Naive thymus-derived CD4-positive, alpha-beta T cell (primary cell): ENCODE measurements at places on chromosomes 12 and 14. TPM values are rescaled to one million over a fixed set of nuclear protein-coding genes. Genes with fewer than 3 reads are reported as not detected.

The GLT1D1 gene
- 0.11 TPM for total RNA-seq

The EML1 gene
- total RNA-seq: not detected

The STON2 gene
- total RNA-seq: not detected

The KCNC2 gene
- not detected for total RNA-seq

The TM7SF3 gene
- 33.0 TPM for total RNA-seq

The VWF gene
- total RNA-seq: not detected

The KLHL33 gene
- 0.51 TPM for total RNA-seq

The RND1 gene
- 13.5 TPM for total RNA-seq

The RIN3 gene
- 114 TPM for total RNA-seq

The TCL1B gene
- total RNA-seq: not detected

The TAS2R31 gene
- total RNA-seq: 2.0 TPM

The MYO1H gene
- not detected for total RNA-seq

The SLC6A15 gene
- not detected for total RNA-seq

The SAV1 gene
- total RNA-seq: 9.0 TPM

The POLE2 gene
- 0.80 TPM for total RNA-seq

The CCDC197 gene
- not detected for total RNA-seq

The PRKD1 gene
- total RNA-seq: not detected

The SLC38A1 gene
- 222 TPM for total RNA-seq

The AQP6 gene
- total RNA-seq: not detected

The CRY1 gene
- 29.3 TPM for total RNA-seq

The ZCRB1 gene
- total RNA-seq: 23.9 TPM

The STXBP6 gene
- not detected for total RNA-seq

The E2F7 gene
- not detected for total RNA-seq

The CD4 gene
- 246 TPM for total RNA-seq

The LMO3 gene
- not detected for total RNA-seq

The SLC7A7 gene
- total RNA-seq: 1.8 TPM

The FAIM2 gene
- not detected for total RNA-seq

The NTN4 gene
- not detected for total RNA-seq

The KRT7 gene
- total RNA-seq: not detected

The RASSF8 gene
- not detected for total RNA-seq

The DENR gene
- 65.5 and 68.8 TPM in 2 replicates for total RNA-seq

The TAS2R7 gene
- not detected for total RNA-seq

The CFAP54 gene
- total RNA-seq: 0.93 TPM

The APOF gene
- total RNA-seq: not detected

The NGDN gene
- total RNA-seq: 74.0 TPM

The TTC6 gene
- not detected for total RNA-seq

The FOXG1 gene
- total RNA-seq: not detected

The GPR84 gene
- not detected for total RNA-seq

The CISTR gene
- total RNA-seq: not detected

The AVPR1A gene
- not detected in 2 replicates for total RNA-seq

The SHMT2 gene
- 21.7 TPM for total RNA-seq

The C12orf42 gene
- total RNA-seq: 13.0 TPM

The AMDHD1 gene
- 2.4 TPM for total RNA-seq

The LTBP2 gene
- 0.93 TPM for total RNA-seq

The KRR1 gene
- 70.6 and 73.7 TPM in 2 replicates for total RNA-seq

The TNFAIP2 gene
- total RNA-seq: 41.8 TPM

The SLC2A14 gene
- 4.3 TPM for total RNA-seq

The AQP2 gene
- total RNA-seq: not detected in 2 replicates

The MYH7 gene
- not detected for total RNA-seq

The SERPINA9 gene
- total RNA-seq: not detected

The GPRC5A gene
- total RNA-seq: 0.13 TPM

The HSPB8 gene
- total RNA-seq: not detected
